ENCODE measurements at places on chromosomes 12 and 14.
A peak's percentile ranks its signal among the peaks of the same experiment; 100 is the strongest.

DNA sequence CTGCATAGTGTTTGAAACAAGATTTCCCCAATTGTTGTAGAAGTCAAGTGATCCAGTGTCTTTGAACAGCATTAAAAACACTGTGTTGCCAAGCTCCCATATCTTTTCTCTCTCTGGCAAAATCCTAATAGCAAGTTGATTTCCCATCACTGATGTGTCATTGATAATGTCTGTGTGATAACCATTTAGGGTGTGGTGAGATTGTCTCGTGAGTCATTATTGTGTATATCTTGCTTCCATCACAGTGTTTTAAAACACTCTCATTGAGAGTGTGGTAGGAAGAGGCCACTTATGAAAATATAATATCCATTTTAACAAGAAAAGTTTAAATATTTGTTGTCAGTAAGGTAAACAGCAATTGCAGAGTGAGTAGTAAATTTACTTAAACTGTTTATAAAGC lies 74.7 kb downstream of the PRORP start:
- no peak for DNase-seq

DNA sequence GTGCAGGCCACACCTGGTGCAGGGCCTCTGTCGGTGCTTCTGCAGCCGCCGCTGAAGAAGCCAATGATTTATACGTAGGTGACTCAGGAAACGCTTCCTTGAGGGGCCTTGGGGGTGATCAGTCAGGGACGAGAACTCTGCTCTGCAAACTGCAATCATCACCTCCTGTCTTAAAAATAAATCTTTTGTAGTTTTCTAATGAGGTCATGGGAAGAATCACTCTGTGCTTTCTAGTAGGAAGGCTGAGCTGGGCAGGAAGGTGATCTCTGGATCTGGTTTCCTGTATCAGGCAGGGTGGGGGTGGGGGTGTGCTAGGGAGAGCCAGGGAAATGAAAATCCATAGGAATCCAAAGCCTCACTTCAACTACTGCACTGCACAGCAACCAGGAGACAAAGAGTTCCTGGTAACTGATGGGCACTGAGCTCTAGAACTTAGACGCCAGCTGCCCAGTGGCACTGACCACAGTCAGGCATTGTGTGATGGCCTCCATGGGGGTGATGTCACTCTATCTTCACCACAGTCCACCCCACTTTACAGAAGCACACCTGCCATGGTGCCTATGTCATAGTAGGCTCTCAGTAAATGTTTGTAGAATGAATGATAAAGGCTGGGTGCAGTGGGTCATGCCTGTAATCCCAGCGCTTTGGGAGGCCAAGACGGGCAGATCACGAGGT lies 292.4 kb upstream of the PWP1 start:
- DNase-seq, result no peak

DNA sequence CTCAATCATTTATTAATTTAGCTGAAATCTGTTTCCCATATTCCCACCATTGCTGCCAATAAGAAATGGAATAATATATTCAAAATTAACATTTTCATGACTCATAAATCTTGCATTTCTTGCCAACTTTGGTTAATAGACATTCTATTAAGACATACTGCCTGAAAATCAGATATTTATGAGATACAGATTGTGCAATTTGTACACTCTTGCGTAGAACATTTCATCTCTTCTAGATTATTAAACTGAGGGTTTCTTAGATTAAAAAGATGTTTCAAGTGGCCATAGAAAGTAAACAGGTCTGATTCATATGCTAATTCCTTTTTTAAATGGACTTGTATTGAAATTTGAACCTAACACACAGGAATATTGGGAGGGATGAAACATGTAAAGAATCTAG lies 9.1 kb downstream of the LTA4H start:
- DNase-seq, result no peak

- no peak for DNase-seq
Observed at GRCh38 chr12:44497044-44497443, 379.1 kb downstream of the NELL2 start.

DNA sequence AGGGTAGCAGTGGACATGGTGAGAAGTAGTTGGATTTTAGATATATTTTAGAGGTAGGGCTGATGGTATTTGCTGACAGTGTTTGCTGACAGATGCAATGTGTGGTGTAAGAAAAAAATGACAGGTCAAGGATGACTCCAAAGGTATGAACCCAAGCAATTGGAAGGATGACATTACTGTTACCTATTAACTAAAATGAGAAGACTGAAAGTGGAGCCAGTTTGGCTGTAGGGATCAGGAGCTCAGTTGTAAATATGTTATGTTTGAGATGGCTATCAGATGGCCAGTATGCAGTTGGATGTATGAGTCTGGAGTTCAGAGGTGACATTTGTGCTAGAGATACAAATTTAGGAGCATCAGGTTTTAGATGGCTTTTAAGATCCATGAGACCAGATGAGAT lies 17.4 kb upstream of the SERPINA6 start:
- no peak for DNase-seq

DNA sequence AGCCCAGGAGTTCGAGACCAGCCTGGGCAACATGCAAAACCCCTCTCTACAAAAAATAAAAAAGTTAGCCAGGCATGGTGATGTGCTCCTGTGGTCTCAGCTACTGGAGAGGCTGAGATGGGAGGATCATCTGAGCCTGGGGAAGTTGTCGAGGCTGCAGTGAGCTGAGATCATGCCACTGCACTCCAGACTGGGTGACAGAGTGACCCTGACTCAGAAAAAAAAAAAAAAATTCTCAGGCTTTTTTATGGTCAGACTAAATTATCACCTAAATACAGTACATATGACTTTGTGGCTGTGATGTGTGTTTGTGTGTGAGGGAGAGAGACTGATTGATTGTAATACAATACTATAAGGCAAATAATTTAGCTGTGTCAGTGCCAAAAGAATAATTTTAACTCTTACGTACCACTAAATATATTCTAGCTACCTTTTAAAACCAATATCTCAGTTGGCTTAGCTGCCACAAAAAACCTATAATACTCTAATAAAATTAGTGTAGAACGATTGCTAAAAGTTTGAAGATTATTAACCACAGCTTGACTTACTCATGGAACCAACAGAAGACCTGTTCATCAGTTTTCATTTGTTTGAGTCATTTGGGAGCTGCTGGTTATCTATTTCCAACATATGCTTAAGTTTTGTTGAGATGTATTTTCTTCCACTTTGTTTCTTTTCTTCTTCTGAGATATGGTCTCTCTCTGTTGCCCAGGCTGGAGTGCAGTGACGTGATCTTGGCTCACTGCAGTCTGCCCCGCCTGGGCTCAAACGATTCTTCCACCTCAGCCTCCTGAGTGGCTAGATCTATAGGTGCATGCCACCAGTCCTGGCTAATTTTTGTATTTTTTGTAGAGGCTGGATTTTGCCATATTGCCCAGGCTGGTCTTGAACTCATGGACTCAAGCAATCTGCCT lies 58.0 kb downstream of the DIP2B start:
- no peak for DNase-seq

- no peak for DNase-seq
Observed at GRCh38 chr12:46233423-46233822, 35.4 kb downstream of the SLC38A1 start.

- DNase-seq, result no peak
Observed at GRCh38 chr12:19140381-19141236, 11.1 kb downstream of the PLEKHA5 start.

DNA sequence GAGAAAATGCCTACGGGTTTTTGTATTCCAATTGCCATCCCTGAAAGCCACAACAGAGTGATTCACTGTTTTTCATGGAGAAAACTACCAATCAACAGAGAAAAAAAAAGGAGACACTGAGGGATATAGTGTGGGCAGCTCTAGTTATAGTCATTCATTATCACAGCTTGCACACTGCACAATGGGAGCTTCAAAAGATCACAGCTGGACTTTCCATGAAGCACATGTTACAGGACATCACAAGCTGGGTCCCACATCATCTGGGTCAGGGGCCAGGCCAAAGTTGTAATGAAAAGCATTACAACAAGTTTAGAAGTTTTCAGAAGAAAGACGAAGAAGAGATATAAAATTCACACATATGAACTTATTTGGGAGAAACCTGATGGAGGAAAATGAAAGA lies 41.5 kb downstream of the RERG start:
- DNase-seq, result no peak

- no peak for DNase-seq
Observed at GRCh38 chr12:114404083-114404925, 1.6 kb downstream of the TBX5 start.

GRCh38 chr14:89013698-89014568 lies 189.5 kb downstream of the TTC8 start:
- no peak for DNase-seq

DNA sequence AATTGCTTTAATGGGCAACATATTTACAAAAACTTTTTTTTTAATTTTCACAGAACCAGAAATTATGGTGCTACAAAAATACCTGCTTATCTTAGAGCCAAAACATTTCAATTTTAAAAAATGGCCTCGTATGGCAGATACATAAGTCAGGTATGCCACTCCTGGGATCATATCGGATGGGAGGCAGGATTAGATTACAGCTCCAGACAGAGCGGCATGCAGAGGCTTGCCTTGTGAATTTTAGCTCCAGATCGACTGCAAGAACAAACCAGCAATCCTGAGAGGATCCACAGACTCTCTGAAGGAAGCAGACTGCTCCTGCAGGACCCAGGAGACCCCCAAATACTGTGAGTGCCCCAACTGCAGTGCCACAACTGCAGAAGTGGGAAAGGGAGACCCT lies 169.3 kb upstream of the AMIGO2 start:
- no peak for DNase-seq

GRCh38 chr12:82057770-82058169 lies 298.6 kb upstream of the PPFIA2 start:
- no peak for DNase-seq

- DNase-seq, result no peak
Observed at GRCh38 chr12:120758798-120759590, 33.4 kb downstream of the ACADS start.

GRCh38 chr12:32217354-32218310 lies 111.0 kb downstream of the BICD1 start:
- no peak for DNase-seq

DNA sequence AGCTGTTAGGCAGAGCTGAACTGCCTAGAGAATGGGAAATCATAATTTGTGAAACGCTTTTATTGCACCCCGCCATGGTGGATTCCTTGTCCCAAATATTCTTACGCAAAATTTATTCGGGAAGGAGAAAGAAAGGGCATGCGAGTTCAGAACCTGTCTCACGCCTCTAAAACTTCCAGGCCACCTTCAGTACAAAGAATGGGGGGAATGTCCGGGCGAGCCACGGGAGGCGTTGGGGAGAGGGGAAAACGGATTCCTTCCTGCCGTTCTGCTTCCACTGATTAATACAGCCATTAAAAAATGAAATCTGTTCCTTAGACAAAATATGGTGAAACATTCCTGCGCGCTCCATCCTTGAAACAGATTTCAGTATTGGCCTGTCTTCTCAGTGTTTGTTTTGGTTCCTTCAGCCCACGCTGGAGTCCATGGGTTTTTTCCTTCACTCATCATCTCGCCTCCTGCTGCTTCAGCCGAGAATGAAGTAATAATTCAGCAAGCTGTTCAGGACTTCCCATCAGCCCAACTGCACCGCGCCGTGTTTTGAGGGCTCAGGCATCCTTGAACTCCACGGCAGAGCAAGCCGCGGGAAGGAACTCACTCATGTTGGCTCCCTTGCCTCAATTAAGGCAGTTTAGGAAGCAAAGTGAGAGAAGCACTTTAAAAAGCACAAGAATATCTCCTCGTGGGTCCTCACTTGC lies 47.7 kb upstream of the CDKN3 start:
- DNase-seq, result no peak

GRCh38 chr12:70040141-70040540 lies 203.1 kb upstream of the CNOT2 start:
- no peak for DNase-seq

DNA sequence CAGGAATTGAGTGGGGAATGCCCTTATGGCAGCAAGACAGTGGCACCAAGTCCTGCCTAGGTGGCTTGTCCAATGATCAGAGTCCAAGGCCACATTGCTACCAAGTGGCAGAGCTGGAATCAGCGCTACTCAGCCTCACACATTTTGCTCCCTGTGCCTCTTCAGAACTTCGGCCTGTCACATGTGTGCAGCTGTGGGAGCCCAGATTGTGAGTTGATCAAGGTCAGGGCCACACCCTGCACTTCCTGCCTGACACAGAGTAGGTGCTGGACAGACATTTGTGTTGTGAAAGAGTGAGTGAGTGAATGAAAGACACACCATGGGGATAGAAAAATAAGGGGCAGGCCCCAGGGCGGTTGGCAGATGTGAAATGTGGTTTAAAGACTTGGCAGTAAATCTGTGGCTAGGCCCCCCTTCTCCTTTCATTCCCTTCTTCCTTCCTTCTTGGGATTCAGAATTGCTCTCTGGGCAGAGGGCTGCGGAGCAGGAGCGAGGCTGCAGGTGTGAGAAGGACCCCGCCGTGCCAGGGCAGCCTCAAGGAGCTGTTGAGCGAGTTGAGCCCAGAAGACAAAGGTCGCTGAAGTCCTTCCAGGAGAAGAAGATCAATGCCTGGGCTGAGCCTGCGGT lies 83.5 kb downstream of the SLC25A47 start:
- no peak for DNase-seq

- no peak for DNase-seq
Observed at GRCh38 chr12:71872972-71873371, 33.4 kb downstream of the TBC1D15 start.

- DNase-seq, result peak; percentile 38
Observed at GRCh38 chr12:10722502-10722904, 620 bp downstream of the YBX3 start.

DNA sequence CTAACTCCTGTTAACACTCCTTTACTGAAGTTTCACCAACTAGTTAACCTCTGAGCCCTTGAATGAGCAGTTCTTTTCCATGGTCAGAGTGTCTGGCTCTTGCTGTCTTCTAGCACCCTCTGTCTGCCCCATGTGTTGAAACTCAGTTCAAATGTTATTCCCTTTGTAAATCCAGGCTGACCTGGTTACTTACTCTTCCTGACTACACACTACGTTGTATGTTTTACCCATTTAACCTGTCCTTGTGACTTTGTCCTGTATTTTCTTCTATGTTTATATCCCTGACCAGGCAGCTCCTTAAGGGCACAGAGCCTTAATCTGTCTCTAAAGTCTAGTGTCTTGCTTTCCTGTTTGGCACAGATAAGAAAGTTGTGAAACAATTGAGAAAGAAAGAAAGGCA lies 389.0 kb upstream of the RPL10L start:
- DNase-seq, result peak; percentile 16

DNA sequence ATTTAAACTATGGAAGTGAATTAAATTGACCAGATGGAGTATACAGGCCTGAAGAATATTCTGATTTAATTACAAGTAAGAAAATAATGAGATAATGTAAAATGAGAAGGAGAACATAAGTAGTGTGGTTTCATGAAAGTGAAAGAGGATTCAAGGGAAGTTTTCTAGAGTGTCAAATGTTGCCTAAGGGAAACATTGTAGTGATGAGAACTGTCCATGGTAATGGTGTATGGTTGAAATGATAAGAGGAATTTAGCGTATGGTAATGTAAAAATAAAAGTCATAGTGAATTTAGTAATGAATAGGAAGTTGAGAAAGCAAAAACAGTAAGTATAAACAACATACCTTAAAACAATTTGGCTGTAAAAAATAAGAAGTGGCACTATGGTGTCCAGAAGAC lies 1954.6 kb upstream of the FLRT2 start:
- no peak for DNase-seq

GRCh38 chr12:13067322-13067721 lies 23.1 kb downstream of the FAM234B start:
- DNase-seq, result no peak
